ENCODE measurements at places on chromosomes 3 and 15.

DNA sequence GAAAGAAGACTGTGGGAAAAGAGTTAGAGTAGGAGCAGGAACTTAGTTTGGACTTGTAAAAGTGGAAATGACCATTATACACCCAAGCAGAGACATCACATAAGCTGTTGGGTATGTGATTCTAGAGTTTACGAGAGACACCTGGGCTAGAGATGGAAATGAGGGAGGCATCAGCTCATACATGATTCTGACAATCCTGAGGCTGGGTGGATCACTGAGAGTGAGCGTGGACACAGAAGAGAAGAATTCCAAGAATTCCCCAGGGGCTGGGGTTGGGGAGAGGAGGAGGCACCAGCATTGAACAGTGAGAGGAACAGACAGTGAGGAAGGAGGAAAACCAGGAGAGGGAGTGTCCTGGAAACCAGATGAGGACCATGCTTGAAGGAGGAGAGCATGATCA lies 113.5 kb downstream of the KCNAB1 start:
- DNase-seq = no peak

DNA sequence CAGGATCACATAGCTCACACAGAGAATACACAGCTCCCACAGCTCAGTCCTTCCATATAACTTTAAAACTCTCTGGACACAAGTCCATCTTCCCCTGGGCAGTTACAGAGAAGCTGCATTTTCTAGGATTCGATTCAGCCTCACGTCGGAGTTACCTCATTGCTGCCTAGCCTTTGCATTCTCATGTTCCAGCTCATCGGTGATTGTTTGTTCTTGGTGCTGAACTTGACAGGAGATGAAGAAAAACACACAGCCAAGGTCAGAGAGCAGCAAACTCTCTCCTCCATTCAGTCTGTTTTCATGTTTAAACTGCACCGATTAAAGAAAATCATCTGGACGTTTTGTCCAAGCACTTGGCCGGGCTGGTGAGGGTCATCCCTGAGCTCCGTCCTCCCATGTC lies 375.5 kb upstream of the CFAP20DC start:
- DNase-seq = no peak

GRCh38 chr15:29569533-29570092 lies 252.7 kb downstream of the TJP1 start:
- DNase-seq = no peak

GRCh38 chr3:5806192-5806591 lies 618.7 kb downstream of the EDEM1 start:
- DNase-seq = no peak

DNA sequence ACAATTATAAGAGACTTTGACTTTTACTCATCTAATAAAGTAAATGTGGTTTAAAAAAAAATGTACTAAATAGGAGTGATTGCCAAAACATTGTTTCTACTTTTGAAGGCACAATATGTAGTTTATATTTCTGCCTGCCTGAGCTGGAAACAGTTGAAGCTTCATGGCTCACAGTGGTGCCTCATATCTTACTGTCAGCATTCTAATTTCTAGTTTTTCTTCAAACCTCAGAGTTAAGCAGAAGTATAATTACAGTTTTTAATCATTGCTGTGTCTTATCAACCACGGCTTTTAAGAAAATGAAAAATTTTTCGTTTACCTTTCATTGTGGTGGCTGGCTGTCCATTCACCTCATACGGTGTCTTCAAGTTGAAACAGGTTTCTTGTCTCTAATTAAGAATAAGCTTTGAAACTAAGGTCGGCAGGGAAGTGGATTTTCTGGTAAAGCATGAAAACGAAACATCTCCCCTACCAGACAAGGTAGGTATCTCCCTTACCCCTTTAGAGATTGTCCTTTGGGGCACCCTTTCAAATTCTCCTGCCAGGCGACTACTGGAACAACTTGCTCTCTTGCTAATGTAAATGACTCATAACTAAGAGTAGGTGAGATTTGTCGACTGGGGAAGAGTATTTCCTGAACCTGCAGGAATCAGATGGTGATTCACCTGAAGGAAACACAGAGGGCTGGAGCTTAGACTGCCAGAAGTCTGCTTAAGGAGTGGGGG lies at the start of gene GPR87:
GPR87 (minus strand) TSS at position 554 of the 725 bp plus-strand sequence. CDS start 16,720 bp downstream, outside the sequence.
- DNase-seq = no peak

- DNase-seq = no peak
These were observed 154.9 kb downstream of the EBLN2 start for GRCh38 chr3:73216310-73216709.

DNA sequence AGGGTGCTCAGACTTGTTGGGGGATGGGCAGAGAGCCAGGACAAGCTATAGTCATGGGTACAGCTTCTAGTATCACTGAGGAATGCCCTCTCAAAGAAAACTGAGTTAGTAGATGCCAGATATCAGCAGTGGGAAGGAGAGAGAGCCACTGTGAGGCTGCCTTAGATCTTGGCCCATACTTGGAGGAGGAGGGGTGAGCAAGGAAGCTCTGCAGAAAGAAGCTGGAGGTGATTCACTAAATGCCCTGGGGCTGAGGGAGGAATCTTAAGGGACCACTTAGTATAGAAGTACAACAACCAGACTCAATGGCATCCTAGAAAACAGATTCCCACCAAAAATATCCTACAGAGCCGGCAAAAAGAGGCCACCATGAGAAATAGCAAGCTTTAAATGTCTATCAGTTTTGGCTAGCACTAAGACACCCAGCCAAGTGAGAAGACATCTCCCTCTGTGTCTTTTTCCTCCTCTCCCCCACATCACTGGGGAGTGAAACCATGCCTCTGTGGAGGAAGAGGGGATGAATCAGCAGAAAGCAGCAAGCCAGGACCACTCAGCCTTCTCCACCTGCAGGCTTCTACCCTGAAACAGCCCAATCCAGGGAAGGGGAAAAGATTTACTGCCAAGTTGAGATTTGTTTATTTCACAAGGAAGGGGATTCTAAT lies 282.5 kb upstream of the STT3B start:
- DNase-seq = no peak

DNA sequence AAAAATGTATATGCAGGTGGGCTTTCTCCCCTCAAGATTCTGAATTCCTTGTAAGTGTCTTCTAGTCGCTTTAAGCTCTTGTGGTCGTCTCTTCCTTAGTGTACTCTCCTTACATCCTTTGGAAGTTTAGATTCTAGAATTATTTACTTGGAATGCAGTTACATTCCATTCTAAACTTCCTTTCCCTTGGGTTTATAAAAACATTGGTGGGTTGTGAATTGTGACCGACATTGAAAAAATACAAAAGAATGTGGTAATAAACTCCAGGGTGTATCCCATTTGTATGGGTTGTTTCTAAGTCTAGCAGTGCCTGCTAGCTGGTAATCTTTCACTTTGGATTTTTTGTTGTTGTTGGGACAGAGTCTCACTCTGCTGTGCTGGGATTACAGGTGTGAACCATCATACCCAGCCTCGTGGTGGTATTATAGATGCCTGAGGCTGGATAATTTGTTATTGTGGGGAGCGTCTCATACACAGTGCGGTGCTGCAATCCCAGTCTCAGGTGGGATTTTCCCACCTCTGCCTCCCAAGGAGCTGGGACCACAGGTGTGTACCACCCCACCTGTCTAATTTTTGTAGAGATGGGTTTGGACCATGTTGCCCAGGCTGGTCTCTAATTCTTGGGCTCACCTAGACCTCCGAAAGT lies 9.1 kb downstream of the CHD2 start:
- no peak for DNase-seq

GRCh38 chr3:168028086-168028485 lies 67.6 kb downstream of the GOLIM4 start:
- no peak for DNase-seq

- no peak for DNase-seq
These were observed 85.9 kb downstream of the DCLK3 start for GRCh38 chr3:36678216-36679013.

- no peak for DNase-seq
These were observed 8.7 kb downstream of the GRAMD1C start for GRCh38 chr3:113847247-113847646.

- DNase-seq = no peak
These were observed 173.8 kb upstream of the TLE3 start for GRCh38 chr15:70271422-70272088.

DNA sequence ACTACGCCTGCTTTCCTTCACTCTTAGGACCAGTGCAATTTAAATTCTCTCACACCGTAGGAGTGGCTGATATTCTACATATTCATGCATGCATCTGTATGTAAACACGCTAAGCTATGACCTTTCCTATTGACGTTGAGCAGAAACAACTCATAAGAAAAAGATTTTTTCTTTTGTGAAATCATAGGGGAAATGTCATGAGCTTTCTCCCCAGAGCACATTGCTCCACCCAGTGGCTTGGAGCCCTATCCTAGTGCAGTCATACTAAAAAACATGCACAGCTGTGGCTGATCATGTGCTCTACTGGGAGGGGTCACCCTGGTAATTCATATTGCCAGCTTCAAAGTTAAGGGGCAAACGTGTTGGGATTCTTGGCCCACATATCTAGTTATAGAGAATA lies 1.8 kb upstream of the MESD start:
- no peak for DNase-seq

GRCh38 chr3:22450786-22451400 lies 699.9 kb upstream of the ZNF385D start:
- DNase-seq = no peak

DNA sequence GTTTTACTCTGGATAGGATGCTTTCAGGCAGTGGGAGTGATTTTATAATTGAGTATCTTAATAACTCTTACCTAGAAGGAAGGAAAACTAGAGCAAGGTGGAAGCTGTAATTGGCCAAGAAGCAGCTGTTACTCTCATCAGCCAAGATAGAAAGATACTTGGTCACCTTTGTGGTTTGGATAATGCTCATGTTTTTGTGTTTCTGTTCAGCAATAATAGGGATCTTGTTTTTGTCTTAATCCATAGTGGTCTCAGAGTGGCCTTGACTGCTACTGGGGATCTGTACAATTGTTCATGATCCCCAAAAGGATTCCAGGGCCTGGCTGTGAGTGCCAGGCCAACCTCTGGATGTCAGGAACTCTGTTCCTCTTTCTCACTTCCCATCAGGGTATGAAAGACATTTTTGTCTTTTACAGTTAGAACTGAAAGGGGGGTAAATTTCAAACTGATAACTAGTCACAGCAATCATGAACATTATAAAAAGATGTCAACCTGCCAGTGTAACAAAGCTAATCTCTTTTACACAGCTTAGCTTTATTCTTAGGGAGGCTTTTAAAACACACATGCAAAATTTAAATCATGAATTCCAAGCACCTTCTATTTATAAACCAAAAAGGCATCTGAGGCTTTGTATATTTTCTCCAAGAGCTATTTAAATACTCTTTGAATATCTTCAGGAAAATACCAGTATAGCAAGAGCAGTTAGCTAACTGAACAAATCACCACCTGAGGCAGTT lies 6.0 kb downstream of the UBL7 start:
- DNase-seq = no peak

DNA sequence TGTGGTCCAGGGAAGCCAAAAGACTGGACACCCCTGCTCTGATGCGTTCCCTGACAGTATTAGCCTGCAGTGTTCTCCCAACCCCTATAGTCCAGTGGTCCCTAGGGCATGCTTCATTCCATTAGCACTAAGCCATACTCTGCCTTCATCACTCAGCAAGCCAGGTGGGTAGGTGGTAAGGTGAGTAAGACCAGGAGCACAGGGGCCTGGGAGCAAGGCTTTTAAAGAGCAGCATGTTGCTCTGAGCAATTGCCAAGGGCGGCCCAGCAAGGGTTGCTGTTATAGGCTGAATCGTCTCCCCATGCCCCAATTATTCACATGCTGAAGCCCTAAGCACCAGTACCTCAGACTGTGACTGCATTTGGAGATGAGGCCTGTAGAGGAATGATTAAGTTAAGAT lies 11.0 kb downstream of the CXCR6 start:
- DNase-seq = no peak

- DNase-seq = no peak
These were observed 16.3 kb downstream of the SV2B start for GRCh38 chr15:91116113-91117067.

GRCh38 chr3:195203606-195204005 lies 67.4 kb downstream of the XXYLT1 start:
- DNase-seq = no peak

DNA sequence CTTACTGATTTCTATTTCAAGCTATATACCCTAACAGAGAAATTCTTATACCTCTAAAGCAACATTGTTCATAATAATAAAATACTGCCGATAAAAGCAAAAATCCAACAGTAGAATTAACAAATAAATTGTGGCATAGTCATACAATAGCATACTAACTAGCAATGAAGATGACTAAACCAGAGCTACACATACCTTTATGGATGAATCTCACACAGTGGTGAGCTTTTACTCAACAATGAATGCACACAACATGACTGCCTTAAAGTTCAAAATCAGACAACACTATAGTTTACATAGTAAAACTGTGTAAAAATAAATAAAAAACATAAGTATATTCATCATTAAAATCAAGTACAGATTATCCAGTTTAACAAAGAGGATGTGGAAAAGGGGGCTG lies 99.1 kb downstream of the NR1I2 start:
- no peak for DNase-seq

DNA sequence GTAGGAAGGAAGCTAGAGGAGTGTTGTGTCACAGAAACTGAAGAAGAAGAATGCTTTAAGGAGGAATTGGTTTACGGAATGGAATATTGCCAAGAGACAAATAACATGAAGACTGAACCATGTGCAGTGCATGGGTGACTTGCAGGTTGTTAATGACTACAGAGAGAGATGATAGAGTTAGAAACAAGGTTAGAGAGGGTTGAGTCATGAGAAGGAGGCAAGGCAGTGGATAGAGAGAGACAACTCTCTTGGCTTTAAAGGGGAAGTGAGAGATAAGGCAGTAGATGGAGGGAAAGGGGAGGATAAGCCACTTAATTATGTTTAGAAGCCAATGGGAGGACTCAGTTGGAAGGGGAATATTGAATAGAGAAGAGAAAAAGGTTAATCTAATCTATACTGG lies 119.3 kb upstream of the CCNL1 start:
- DNase-seq = no peak

GRCh38 chr3:8627201-8627940 lies 17.2 kb downstream of the SSUH2 start:
- no peak for DNase-seq

DNA sequence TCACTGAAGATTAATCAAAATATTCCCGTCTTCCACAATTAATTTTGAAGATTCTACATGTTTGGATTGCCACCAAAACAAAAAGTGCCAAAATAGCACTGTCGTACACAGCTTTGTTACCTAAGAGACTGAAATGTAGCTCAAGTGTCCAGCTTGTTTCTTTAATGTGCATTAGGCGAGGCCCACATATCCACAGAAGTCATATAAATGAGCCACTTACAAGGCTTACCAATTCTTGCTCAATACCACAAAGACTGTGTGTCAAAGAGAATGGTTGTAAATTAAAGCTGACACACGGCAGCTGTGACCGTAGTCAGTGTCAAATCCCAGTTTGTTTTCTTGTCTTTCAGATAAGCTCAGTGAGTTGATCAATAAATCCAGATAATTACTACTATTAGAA lies 639.4 kb upstream of the TBL1XR1 start:
- no peak for DNase-seq

GRCh38 chr3:105598042-105598796 lies 231.5 kb downstream of the ALCAM start:
- no peak for DNase-seq

DNA sequence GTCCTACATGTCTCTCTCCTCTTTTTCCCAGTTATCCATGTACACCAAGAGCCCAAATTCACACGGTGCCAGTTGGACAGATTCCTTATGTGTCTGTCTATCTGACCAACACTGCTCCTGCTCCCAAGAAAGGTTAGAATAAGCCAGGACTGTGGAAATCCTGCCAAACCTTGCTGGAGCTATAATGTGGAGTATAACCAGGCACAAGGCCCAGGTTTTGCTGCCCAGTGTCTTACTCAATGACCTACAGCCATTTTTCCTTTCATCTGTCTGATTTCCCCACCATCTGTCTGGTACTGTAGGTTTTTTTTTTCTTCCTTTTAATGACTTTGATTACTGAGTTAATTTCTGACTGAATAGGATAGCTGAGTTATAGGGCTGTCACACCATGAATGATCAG lies 26.5 kb upstream of the MINDY4B start:
- DNase-seq = no peak

Measured in activated naive CD8-positive, alpha-beta T cell treated with anti-CD3 and anti-CD28 coated beads, Interleukin-2, amount 50 U/mL, for 24 hours (primary cell).